H54 (cell line): ENCODE measurements at places on chromosomes 5 and 9.
A peak's percentile ranks its signal among the peaks of the same experiment; 100 is the strongest.

- DNase-seq = no peak
These were observed 73.9 kb upstream of the VCAN start for GRCh38 chr5:83397658-83398057.

- DNase-seq = no peak
These were observed 56.8 kb downstream of the TRIO start for GRCh38 chr5:14199902-14200301.

DNA sequence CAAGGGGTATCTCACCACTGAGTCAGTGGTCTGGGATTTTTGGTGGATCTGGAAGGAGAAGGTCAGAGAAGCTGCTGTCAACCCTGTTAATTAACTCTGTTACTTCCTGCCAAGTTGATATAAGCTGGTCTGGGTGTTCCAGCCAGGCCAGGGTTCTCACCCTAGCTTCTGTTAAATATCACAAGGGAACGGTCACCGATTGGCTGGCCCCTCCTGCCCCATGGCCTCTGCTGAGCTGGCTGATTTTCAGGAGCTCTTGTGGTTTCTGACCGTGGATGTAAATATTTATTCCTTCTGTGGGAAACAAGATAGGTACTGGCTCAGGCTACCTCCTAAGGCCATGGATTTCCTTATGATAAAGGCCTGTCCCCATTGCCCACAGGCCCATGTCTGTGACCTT lies 1.0 kb downstream of the ADAMTS13 start:
- no peak for DNase-seq

- DNase-seq = no peak
These were observed 2.5 kb downstream of the PMPCA start for GRCh38 chr9:136412962-136413361.

DNA sequence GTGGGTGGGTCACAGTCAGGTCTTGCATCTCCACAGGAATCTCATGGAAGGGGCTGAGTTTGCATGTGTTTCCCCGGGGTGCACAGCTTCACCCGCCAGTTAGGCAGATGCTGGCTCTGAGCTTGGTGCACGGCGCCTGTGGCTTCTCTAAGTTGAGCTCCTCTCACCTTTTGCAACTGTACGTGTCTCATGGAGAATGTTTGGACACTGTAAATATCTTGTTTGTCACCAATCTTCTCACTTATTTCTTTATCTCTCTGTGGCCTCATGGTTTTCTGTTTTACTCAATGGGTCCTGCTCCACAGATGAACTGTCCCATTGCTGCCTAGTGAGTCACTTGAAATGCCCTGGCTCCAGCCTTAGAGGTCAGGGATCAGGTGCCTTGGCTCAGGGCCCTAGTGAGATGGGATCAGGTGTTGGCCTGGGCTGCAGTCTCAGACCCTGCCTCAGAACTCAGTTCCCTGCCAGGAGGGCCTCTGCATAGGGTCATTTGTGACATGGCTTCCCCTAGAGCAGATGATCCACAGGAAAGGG lies 61.6 kb downstream of the WNK2 start:
- no peak for DNase-seq

DNA sequence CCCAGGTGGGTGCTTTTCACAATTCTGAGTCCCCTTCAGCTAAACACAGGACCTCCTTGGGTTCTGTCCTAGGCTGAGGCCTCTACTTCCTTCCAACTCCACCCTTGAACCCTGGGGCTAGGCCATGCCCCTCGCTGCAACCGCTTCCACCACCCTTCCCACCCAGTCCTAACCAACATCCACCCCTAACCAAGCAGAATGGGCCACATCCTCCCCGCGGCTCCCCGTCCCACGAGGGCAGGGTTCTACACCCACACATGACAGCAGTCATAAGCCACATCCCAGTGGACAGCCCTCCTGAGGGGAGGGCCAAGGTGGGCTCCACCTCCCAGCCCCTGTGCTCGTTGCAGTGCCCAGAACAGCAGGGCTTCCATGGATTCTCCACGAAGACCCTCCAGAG lies 65.8 kb downstream of the SHB start:
- DNase-seq = no peak

DNA sequence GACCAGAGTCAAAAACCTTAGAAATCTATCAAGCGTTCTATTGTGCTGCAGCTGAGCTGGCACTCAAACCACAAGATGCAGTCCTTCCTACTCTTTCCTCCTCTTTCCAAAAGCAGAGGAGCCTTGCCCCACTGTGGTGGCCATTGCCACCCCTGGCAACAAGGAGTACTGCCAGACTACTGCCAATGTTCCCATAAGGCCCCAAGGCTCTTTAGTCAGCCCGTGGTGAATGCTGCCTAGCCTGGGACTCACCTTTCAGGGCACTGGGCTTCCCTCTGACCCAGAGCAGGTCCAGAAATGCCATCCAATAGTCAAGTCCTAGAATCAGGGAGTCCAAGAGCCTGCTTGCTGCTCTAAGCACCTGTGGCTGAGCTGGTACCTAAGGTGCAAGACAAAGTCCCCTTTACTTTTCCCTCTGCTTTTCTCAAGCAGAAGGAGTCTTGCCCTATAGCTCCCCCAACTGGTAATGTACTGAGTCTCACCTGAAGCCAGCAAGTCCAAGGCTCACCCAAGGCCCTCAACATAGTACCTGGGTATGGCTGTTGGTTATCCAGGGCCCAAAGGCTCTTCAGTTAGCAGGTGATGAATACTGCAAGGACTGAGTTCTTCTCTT lies 219.4 kb downstream of the ATPSCKMT start:
- no peak for DNase-seq

DNA sequence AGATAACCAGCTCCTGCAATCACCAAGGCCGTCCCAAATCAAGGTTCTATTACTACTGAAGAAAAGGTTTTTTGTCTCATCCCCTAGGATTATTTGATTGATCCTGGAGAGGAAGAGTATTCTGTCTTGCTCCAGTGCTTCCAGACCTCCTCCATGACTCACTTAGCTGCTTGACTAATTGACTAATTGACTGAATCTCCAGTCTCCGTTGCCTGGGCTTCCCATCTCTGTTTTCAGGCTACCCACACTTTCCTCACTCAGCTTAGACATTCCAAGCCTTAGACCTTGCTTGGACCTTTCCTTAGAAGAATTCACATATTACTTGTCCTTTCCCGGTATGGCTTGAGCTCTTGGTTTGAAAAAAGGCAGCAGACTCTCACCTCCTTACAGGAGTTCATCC lies 60.6 kb downstream of the FRMD3 start:
- no peak for DNase-seq

GRCh38 chr9:16267281-16268066 lies 603.0 kb downstream of the BNC2 start:
- no peak for DNase-seq

DNA sequence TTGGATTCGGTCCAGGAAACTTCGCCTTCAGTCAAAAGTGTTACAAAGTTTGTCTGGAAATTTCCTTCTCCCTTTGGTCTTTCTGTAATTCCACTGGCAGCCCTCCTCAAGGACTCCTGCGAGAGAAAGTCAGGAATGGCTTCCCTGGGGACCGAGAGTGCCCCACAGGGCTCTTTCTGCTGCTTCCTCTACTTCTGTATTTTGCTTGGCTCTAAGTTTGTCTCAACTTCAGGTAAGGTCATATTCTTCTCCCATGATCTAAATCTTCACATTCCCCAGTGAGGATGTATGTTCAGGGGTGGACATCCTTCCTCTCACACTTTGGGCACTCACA lies 10.3 kb upstream of the RIOK2 start:
- no peak for DNase-seq

GRCh38 chr5:135398160-135398854 lies 724 bp downstream of the MACROH2A1 start:
- peak; percentile 24 for DNase-seq

DNA sequence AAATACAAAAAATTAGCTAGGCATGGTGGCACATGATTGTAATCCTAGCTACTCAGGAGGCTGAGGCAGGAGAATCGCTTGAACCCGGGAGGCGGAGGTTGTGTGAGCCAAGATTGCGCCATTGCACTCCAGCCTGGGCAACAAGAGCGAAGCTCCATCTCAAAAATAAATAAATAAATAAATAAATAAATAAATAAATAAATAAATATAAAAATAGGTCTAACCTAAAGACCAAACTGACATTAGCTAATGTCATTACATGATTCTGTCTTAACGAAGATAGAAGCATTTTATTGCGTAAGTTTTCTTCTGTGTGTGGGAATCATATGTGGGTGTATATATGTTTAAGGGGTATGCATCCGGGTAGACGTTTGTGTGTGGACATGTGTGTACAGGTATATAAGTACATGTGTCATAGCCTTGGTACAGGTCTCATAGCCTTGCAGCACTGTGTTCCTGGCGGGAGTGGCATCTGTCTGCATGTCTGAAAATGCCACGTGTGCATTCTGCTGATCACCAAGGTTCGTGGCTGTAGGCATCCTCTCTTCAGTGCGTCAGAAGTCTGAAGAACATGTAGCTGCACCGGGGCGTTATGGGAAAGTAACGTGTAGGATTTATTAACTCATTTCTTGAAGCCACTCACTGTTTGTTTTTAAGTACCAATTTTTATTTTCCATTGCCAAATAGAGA lies 298.1 kb downstream of the NR3C1 start:
- no peak for DNase-seq
